ENCODE measurements at places on chromosomes 1 and 21.

DNA sequence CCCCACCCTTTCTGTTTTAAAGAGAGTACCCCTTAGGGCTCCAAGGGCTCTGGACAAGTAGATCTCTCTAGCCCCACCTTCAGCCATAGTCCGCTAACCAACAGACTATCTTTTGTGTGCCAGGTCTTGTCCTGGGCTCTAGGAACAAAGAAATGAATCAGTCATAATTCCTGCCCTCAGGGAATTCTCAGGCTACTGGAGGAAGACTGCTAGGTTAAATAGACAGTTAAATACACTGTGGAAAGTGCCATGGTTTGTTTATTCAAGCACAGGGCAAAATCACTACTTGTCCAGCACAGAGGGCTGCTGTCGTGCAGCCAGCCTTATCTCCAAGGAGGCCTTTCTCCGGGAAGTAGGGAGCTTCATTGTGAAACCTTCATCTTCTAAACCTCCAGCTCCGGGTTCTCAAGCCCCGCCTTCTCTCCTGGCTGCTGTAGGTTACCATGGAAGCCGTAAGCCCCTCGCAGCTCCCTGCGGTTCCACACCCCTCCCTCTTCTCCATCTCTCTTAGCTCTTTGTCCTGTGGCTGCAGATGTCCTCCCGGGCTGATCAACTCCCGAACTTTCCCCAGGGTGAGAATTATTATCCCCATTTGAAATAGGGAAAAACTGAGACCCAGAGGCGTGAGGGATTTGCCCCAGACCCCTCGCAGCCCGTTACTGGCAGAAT lies 29.8 kb downstream of the SHISAL2A start:
- DNase-seq, result peak; percentile 11

GRCh38 chr1:165445388-165445787 lies 462 bp upstream of the RXRG start:
- DNase-seq, result no peak

GRCh38 chr1:84000196-84000885 lies 1.4 kb upstream of the TTLL7 start:
- no peak for DNase-seq

DNA sequence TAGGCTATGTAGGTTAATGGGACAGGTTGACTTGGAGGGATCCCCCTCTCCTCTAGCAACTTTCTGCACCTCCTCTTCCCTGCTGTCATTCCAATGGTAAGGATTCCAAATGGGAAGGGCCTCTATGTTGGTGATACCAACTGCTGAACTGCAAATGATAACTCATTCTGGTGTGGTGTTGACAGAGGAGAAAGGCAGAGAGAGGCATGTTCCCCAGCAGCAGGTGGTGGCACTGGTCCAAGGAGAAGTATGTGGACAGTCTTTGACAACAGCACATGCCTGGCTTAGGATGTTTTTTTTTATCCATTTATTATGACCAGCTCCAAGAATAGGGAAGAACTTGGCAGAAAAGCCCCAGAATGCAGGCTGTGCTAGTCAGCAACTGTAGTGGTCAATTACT lies 19.6 kb upstream of the SPAG17 start:
- DNase-seq, result no peak

GRCh38 chr1:236806634-236807033 lies 11.5 kb downstream of the MTR start:
- DNase-seq, result no peak

DNA sequence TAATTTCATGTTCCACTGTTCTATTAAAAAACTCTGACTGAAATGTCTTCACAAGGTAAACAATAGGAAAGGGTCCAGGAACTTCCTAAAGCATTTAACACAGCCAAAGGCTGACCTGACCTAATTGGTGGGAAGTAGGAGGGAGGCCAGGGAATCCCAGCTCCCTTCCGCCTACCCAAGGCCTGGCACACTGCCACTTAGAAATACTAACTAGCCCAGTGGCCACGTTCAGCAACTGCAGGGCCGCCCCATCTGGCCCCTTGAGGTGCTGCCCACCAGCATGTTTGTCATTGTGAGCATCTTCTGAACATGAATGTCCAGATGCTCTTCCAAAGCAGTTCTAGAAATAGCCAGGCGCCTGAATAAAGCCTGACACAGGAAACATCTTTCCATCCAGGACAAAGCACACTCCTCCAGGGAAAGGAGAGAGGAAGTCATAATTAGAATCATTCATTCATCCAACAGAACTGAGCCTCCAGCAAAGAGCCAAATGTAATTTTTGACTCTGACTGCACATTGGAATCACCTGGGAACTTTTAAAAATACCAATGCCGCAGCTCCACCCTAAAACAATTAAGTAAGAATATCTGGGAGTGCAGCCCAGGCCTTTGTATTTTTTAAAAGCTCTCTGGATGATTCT lies 44.6 kb upstream of the BCL9 start:
- no peak for DNase-seq

DNA sequence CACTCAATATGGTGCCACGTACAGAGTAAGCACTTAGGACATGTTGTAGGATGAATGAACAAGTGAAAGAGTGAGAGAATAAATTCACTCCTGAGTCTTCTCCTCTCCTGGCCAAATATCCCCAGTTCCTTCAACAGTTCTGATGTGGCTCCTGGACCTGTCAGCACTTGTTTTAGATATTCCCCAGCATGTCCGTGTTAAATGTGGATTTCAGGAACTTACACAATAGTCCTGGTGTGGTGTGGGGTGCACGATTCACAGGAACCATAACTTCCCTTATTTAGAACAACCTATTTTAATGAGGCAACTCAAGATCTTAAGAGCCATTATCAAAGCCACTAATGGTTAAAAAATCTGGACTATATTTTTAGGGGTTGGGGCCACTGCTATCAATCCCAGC lies 39.0 kb upstream of the MYSM1 start:
- no peak for DNase-seq

DNA sequence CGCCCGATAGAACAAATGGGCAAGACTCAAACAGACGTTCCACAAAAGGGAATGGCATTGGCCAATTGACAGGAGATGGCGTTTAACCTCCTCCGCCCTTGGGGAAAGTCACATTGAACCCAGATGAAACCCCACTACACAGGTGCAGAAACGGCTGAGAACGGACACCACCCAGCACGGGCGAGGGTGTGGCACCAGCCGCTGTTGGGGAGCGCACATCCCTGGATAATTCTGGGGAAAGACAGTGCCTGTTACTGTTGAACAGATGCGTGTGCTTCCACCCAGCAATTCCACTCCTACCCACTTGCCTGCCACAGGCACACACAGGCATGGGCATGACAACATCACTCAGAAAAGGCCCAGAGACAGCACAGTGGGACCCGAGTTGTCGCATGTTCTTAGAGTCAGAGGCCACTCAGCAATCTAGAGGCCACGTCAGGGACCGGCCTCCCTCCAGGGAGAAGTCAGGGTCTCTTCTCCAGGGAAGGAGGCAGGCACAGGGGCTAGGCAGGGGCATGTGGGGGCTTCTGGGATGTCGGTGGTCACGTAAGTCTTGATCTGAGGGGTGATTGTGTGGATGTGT lies 15.2 kb downstream of the PRXL2B start:
- DNase-seq, result no peak

GRCh38 chr1:111948209-111949171 lies 41.0 kb downstream of the KCND3 start:
- DNase-seq, result peak; percentile 76

- no peak for DNase-seq
These were observed 301.5 kb downstream of the RRAGC start for GRCh38 chr1:38558055-38558454.

DNA sequence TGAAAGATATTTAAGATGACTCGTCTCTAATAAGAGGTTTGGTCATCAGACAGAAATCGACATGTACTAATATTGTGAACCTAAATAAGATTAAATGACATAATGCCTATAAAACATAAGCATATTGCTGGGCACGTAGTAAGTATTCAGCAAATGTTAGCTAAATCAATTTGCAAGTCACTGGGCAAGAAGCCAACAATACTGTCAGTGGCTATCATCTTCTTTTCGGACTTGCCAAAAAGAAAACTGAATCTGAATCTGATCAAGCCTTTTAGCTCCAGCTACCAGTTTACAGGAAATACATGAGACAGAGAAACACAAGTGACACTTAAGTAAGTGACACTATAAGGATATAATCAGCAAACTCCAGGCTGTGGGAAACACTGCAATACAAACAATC lies 46.0 kb downstream of the RPL5 start:
- no peak for DNase-seq

GRCh38 chr1:36735939-36736730 lies 253.4 kb upstream of the CSF3R start:
- DNase-seq, result no peak

DNA sequence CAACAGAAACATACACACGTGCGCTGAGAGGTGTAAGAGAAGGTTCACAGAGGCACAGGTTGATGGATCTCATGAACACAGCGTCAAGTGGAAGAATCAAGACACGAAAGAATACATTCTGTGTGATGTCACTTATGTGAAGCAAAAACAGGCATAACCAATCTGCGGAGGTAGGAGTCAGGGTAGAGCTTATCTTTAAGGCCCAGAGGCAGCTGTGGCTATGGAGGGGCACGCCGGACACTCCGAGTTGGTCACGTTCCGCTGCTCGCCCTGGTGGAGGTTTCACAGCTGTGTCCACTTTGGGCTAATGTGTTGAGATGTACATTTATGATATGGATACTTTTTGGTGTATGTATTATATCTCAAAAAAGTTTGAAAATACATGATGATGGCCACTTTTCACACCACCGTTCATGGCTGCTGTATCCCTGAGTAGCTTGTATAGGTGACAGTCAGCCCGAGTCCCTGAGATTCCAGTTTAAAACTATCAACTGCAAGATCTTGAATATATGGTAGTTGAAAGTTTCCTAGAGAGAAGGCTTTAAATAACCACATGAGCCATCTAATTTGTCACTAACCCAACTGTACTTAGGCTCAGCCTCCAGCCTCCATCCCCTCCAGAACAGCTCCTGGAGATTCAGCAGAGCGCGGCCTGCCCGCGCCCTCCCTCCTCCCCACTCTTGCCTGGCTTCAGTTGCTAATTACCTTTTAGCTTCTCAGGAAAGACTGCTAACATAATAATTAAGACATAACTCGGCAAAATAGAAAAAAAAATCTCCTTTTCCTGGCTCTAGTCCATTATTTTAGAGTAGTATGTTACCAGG lies 6.7 kb upstream of the ADARB1 start:
- DNase-seq, result peak; percentile 16

- no peak for DNase-seq
These were observed 15.4 kb downstream of the PKP1 start for GRCh38 chr1:201298396-201299381.

DNA sequence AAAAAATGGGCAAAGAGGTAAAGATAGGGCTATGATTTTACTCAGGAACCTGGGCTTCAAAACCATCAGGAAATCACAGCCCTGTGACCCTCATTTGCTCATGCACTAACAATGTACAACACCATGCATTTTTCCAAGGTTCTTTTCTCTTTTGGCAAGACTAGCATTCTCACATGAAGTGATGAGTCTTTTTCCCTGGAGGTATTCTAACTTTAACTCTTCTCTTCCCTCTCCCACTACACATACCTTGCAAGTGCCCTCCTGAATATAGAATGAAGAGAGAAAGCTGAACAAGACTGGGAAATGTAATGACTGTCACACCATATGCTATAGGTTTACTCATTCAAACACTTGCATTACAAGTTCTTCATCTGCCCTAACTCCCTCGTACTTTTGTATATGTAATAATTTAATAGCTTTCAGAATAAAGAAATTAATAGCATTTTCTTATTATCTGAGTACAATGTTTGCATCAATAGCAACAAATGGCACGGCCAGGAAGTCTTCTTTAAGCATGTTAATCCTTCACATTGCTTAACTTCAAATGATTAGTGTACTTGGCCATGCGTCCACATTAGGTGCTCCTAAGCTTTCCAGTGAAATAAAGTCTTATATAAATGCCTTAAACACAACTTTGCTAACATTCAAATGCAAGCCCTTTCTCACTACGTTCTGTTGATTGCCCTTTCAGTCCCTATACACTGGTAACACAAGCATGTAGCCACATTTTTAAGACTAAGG lies 1.8 kb downstream of the NIBAN1 start:
- DNase-seq, result no peak
